Pericardium fibroblast (primary cell): ENCODE measurements at places on chromosomes 7 and 10. TPM values are rescaled to one million over a fixed set of nuclear protein-coding genes. Genes with fewer than 3 reads are reported as not detected.

Gene CD36
- total RNA-seq = 0.77 and 6.2 TPM in 2 replicates

Gene SSC4D
- 0.34 and 1.2 TPM in 2 replicates for total RNA-seq

Gene IL6
- 3.0 and 33.0 TPM in 2 replicates for total RNA-seq

Gene PLAC9
- total RNA-seq = 219 and 260 TPM in 2 replicates

Gene ZNF503
- 23.7 and 54.5 TPM in 2 replicates for total RNA-seq

Gene SLC18A2
- total RNA-seq = not detected in 2 replicates

Gene TLX1
- total RNA-seq = not detected in 2 replicates

Gene CLCN1
- total RNA-seq = not detected in 2 replicates

Gene CEP41
- total RNA-seq = 7.2 and 16.8 TPM in 2 replicates

Gene IDI2
- total RNA-seq = not detected in 2 replicates

Gene ACTR3C
- total RNA-seq = 0.09 TPM in 1 of 2 replicates, not detected in the other

Gene LRGUK
- total RNA-seq = under 0.01 TPM in 2 replicates

Gene GHRHR
- total RNA-seq = not detected in 2 replicates

Gene BBS9
- 12.7 and 16.9 TPM in 2 replicates for total RNA-seq

Gene HGF
- 33.2 and 42.2 TPM in 2 replicates for total RNA-seq

Gene CLEC2L
- total RNA-seq = not detected in 2 replicates

Gene BICC1
- 38.8 and 99.4 TPM in 2 replicates for total RNA-seq

Gene ATP6V0A4
- 0.58 TPM in 1 of 2 replicates, not detected in the other for total RNA-seq

Gene ERCC6
- 15.1 and 22.4 TPM in 2 replicates for total RNA-seq

Gene THSD7A
- total RNA-seq = 0.09 and 0.23 TPM in 2 replicates

Gene HOXA10
- total RNA-seq = 2.3 TPM in 1 of 2 replicates, not detected in the other

Gene GPR26
- not detected in 2 replicates for total RNA-seq

Gene C10orf67
- not detected in 2 replicates for total RNA-seq

Gene UNCX
- not detected in 2 replicates for total RNA-seq

Gene FKBP6
- not detected in 2 replicates for total RNA-seq

Gene MICALL2
- total RNA-seq = 18.3 and 19.3 TPM in 2 replicates

Gene CYP3A5
- 0.43 TPM in 1 of 2 replicates, not detected in the other for total RNA-seq

Gene STEAP4
- total RNA-seq = 4.9 TPM in 2 replicates

Gene KCNIP2
- total RNA-seq = 0.12 TPM in 1 of 2 replicates, not detected in the other

Gene DLX6
- total RNA-seq = not detected in 2 replicates

Gene IGFBP1
- 0.58 TPM in 1 of 2 replicates, not detected in the other for total RNA-seq

Gene ACHE
- total RNA-seq = 0.35 and 1.6 TPM in 2 replicates

Gene CPA1
- total RNA-seq = 0.70 and 0.94 TPM in 2 replicates

Gene MMRN2
- 0.70 and 3.6 TPM in 2 replicates for total RNA-seq

Gene SPRN
- 0.77 and 2.1 TPM in 2 replicates for total RNA-seq

Gene UPK3B
- 8.6 TPM in 1 of 2 replicates, not detected in the other for total RNA-seq

Gene KIAA1549
- 0.82 and 3.9 TPM in 2 replicates for total RNA-seq

Gene CFAP70
- 0.23 and 0.94 TPM in 2 replicates for total RNA-seq

Gene CFAP46
- 1.9 and 2.6 TPM in 2 replicates for total RNA-seq

Gene OR2A42
- not detected in 2 replicates for total RNA-seq

Gene FXYD4
- total RNA-seq = not detected in 2 replicates

Gene MINDY4
- total RNA-seq = 5.9 and 20.3 TPM in 2 replicates

Gene OPALIN
- not detected in 2 replicates for total RNA-seq

Gene ELN
- 56.1 and 146 TPM in 2 replicates for total RNA-seq

Gene ETV1
- total RNA-seq = 1.5 and 3.6 TPM in 2 replicates

Gene UBE2H
- total RNA-seq = 51.0 and 79.3 TPM in 2 replicates

Gene SPDYE8
- total RNA-seq = not detected in 2 replicates

Gene POLR2J2
- 0.23 TPM in 1 of 2 replicates, not detected in the other for total RNA-seq

Gene CYREN
- total RNA-seq = 32.6 and 37.7 TPM in 2 replicates

Gene PPIA
- 2,009 and 2,711 TPM in 2 replicates for total RNA-seq

Gene FAM24B
- total RNA-seq = 0.68 and 3.2 TPM in 2 replicates

Gene HERC4
- total RNA-seq = 26.1 and 29.9 TPM in 2 replicates

Gene KCND2
- 0.68 and 1.2 TPM in 2 replicates for total RNA-seq

Gene TAC1
- total RNA-seq = not detected in 2 replicates

Gene OR2A5
- not detected in 2 replicates for total RNA-seq

Gene TWNK
- total RNA-seq = 5.7 and 16.5 TPM in 2 replicates
